ENCODE measurements at places on chromosomes 4 and X.

GRCh38 chrX:12210196-12210815, 72.0 kb downstream of the FRMPD4 start:
- DNase-seq: no peak

DNA sequence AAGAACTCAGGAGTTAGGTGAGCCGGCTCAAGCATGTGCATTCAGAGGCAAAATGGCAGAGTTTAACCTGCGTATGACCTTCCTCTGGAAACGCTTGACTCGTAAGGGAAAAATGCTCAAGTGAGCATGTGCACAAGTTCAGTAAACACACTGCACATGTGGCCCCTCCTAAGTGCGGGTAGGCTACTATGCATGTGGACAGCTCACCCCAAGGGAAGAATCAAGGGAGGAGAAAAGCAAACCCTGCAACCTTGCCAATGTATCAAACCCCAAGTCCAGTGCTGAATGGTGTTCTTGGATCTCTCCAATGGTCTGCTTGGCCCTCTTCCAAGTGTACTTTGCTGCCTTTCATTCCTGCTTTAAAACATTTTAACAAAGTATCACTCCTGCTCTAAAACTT, 407.1 kb downstream of the ADAM29 start:
- DNase-seq: no peak

DNA sequence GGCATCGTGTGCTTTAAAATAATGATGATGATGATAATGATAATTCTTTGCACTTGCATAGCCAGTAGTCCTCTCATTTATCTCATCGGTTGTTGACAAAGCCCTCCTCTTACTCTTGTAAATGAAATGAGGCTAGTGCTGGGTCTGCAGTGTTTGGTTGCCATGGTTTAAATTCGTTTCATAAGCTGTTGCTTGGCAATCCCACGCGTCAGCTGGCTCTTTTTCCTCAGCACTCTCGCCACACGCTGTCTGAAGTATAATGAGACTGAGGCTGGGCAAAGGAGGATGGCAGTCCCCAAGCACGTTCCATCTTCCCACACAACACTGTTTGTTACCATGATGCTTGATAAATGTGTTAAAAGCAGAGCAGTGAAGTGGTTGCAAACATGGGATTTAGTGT, 15.5 kb downstream of the PAGE4 start:
- no peak for DNase-seq

GRCh38 chrX:115573185-115573584, 12.2 kb downstream of the PLS3 start:
- no peak for DNase-seq

GRCh38 chr4:127732623-127733328, 2.6 kb downstream of the SLC25A31 start:
- DNase-seq: peak; percentile 68

- DNase-seq: no peak
These were observed 89.3 kb downstream of the MAD2L1 start for GRCh38 chr4:119977076-119977940.

DNA sequence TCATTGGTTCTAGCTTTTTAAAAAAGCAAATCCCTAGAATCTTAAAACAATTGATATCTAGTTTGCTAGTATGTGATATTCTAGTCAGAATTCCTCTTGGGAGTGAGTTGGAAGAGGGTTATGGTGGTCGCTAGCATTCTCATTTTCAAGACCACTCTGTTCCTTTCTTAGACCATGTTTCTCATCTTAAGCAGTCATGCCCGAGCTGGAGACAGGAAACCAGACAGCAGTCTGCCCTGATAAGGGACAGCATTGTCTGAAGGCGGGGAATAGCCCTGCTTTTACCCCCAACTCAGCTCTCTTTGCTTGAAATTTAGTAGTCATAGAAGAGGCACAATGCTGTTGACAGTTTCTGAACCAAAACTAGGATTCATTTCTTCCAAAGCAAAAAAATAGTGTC, 5.2 kb downstream of the KLF3 start:
- DNase-seq: peak; percentile 83

GRCh38 chrX:36462142-36462541, 542.6 kb downstream of the CFAP47 start:
- DNase-seq: no peak

- no peak for DNase-seq
These were observed 57.9 kb upstream of the STIM2 start for GRCh38 chr4:26802790-26803189.

GRCh38 chrX:49992853-49993252, 70.5 kb downstream of the CLCN5 start:
- DNase-seq: no peak

DNA sequence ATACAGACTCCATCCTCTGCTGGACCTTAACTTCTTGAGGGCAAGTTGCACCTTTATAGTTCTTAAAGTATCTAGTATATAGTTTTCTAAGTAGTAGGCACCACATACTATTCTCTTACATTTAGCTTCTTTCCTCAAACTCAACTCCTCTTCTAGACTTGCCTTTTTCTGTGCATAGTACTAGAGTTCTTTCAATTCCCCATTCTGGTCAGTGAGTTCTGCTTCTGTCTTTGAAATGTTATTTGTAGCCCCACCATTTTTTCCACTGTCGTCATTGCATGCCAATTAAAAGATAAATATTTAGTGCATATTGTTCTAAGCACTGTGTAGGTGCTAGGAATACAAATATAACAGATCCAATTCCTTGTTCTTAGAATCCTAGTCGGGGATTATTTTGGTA, 31.6 kb downstream of the CDKL5 start:
- no peak for DNase-seq

DNA sequence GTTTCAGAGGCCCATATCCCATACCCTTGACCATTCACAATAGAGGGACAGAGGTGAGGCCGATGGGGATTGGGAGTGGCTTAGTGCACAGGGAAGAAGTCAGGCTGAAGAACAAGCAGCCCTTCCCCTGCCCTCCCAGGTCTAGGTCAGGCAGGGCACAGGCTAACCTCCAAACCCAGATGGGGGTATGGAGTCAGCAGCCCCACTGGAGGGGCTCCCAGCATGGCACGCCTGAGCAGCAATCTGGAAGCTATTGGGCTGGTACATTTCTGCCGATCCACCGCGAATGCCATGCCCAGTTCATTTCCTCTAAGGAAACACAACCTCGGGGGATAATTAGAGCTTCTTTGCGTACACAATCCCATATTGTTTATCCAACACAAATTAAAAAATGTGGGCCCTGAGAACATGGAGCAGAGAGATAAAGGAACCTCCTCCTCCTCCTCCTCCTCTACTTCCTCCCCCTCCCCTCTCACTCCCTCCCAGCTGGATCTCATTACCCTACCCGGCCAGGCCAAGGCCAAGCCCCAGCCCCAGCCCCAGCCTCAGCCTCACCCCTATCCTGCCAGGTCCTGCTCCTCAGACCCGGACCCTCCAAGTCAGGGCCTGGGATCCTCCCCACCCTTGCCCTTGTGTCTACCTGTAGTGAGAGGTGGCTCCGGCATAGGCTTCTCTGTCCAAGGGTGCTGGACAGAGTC, 83.0 kb downstream of the PJA1 start:
- no peak for DNase-seq

DNA sequence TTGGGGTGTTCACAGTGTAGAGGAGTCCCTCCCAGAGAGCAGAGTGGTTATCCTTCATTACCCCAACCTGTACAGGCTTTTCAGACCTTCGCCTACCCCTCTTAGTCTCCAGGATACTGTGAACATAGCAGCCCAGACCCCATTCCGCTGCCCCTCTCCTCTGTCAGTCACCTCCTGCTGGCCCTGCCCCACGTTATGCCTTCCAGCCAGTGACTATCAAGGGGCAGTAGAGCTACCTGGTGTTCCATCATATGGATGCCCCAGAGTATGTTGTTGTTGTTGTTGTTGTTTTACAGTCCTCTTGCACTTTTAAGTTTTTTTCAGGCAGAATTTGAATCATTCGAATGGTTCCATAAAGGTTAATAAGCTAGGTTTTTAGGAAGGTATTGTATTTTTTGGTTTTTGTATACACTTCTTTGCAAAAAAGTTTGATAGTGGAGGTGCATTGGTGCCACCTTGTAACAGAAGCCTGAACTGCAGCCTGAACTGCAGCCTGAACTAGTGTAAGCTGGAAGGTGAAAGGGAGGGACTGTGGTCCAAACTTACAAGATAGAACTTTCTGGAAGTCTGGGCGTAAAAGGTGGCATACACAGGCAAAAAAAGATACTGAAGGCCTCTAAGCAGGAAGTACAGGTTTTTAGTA, 101.4 kb upstream of the RAB40AL start:
- peak; percentile 35 for DNase-seq

DNA sequence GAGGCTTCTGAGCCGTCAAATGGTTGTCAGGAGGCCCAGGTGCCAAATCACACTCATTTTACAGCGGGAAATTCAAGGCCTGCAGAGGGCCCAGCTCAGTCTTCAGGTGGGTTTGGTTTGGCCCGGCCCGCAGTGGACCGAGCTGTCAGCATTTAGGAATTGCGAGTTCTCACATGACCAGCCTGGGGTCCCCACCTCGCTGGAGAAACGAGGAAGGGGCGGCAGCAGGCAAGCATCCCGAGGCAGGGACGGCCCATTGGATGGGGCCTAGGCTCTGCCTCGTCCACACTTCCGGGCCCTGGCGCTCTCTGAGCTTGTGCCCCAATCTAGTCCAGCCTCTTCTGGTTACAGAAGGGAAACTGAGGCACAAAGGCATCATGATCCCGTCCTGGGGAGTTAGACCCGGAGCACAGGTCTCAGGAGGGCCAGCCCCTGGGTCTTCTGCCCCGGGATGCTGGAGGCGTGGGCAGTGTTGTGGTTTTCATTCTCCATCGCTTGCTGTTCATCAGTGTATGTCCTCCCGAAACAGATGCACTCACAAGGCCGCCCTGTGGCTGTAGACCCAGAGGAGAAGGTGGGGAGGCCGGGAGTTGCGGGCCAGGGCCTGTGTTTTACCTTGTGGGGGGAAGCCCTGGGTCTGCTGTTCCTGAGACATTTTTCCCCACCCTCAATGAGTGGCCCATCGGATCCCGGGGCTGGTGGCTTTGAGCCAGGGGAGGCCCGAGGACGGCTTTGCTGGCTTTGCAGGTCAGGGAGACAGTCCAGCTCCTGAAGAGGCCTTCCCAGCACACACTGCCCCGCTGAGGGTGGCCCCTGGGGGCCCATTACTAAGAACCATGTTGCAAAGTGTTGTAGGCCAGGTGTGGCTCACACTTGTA, 8.9 kb downstream of the PSAPL1 start:
- DNase-seq: no peak

GRCh38 chrX:20499763-20500162, 233.1 kb upstream of the RPS6KA3 start:
- DNase-seq: no peak

GRCh38 chr4:56654238-56654632, 26.9 kb downstream of the HOPX start:
- peak; percentile 14 for DNase-seq

- no peak for DNase-seq
These were observed 507.9 kb downstream of the TECRL start for GRCh38 chr4:63901304-63901703.

DNA sequence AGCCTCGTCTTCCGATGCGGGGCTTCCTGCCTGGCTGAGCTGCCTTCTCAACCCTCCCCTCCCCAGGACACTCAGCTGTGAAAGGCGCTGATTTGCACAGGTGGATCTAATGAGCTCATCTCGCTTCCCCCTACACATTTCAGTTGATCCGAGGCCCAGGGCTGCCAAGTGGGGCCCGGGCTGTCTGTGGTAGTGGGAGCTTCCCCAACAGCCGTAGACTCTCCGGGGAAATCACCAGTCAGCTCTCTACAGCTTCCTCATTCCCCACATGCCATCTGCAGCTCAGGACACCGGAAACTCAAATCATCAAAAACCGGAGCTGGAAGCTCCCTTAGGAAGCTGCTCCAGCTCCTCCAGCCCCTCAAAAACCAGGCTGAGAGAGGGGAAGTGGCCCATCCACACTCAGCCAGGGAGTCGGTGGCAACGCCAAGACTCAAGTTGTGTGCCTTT, 56.2 kb downstream of the SMIM20 start:
- no peak for DNase-seq

- no peak for DNase-seq
These were observed 12.2 kb downstream of the WDR1 start for GRCh38 chr4:10104211-10104990.

DNA sequence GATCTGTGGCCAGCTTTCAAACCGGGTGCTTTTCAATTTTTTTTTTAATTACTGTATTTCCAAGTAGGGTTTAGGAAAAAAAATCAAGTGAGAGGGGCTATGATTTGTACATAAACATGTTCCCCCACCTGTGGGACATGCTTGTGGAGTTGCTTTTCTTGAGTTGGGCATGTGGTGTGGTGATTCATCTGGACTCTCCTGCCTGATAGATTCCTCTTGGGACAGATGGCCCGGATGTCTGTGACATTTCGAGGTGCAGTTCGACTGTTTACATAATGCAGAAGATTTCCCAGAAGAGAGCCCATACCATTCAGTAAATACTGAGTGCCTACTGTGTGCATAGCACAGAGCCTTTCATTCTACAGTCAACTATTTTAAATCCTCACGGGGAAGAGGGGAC, 49.9 kb downstream of the DOCK11 start:
- no peak for DNase-seq

GRCh38 chr4:1756079-1756478, 34.8 kb downstream of the TACC3 start:
- no peak for DNase-seq

- no peak for DNase-seq
These were observed 2.8 kb upstream of the FGG start for GRCh38 chr4:154615211-154615610.

GRCh38 chr4:73661646-73662119, 41.4 kb upstream of the RASSF6 start:
- DNase-seq: peak; percentile 65

GRCh38 chrX:116317409-116317808, 119.0 kb upstream of the SLC6A14 start:
- no peak for DNase-seq

GRCh38 chrX:136495043-136495442, 2.3 kb upstream of the HTATSF1 start:
- peak; percentile 35 for DNase-seq

DNA sequence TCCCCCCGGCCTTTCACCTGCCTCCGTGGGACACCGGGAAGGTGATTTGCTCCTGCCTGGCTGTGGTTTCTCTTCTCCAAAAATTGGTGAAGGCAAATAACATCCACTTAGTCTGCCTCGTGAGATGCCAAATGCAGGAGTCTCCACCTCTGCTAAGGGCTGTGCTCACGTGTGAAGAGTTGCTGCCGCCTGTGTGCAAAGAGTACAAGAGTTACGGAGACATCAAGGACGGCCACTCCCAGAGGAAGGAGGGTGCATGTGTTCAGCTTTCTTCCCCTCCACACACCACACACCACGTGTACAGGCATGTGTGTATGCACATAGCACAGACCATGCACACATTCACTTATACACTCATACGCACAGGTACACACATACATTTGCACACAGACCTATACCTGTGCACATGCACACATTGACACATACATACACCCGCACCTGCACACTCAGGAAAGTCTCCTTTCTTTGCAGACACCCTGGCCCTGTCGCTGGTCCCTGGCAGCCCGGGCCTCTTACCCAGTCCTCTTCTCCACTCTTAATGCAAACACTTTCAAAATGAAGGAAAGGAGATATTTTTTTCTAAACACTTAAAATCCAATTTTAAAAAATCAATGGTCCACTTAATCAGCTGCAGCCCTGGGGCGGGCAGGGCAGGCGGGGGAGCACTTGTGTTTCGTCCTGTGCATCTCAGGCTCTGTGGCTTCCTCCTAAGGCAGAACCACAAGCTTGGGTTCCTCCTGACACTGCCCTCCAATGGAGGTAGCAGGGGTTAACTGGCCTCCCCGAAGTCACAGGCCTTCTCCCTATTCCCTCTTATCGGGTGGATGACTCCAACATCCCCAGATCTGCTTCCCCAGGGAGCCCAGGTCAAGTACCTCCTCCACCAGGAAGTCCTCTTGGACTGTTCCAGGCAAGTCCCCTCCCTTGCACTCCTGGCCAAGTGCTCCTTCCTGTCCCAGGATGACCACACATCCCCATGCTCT, 103.0 kb downstream of the CPZ start:
- no peak for DNase-seq

GRCh38 chr4:7255488-7255881, 63.1 kb downstream of the SORCS2 start:
- DNase-seq: no peak
